ENCODE measurements at places on chromosomes 4 and X. TPM values are rescaled to one million over a fixed set of nuclear protein-coding genes. Genes with fewer than 3 reads are reported as not detected.

Gene EMCN
- 0.22 TPM for total RNA-seq

Gene GPR173
- total RNA-seq: 2.7 TPM

Gene OTUD4
- total RNA-seq: 16.1 TPM

Gene GASK1B
- total RNA-seq: 6.2 TPM

Gene SPACA5
- total RNA-seq: not detected

- peak; percentile 34 for DNase-seq
Observed at GRCh38 chrX:1323315-1323714, 13.3 kb upstream of the IL3RA start.

DNA sequence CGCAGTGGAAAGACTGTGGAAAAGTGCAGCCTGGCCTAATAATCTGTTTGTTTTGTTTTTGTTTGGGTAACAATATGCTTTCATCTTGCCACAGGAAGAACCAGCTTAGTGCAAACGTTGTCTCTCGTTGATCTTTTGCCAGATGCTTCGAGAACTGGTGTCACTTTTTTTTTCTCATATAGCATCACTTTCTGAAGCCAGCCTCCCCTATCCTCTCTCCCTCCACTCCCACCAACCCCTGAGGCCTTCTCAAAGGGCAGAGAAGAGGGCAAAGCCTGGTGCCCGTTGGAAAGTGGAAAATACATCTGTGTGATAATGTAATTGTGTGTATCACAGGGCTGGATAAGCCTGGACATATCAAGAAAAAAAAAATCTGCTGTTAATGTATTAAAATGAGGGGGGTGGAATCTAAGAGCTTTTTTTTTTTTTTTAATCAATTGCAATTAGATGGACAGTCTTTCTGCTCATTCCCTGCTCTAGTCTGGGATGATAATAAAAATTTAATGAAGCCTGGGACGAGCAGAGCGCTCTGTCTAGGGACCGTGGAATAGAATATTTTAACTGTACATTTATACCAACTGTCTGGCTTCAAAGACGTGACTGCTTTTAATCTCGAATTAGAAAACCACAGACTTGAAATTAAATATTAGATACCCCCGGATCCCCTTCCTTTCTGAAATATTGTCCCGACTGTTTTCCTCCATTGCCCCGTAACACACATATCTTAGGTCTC lies 8.1 kb downstream of the POU4F2 start:
- DNase-seq: no peak

- DNase-seq: no peak
Observed at GRCh38 chr4:101871962-101872676, 81.6 kb downstream of the BANK1 start.

GRCh38 chr4:30538794-30539193 lies 181.4 kb upstream of the PCDH7 start:
- no peak for DNase-seq
